Skin of body (tissue), 3 donors: ENCODE measurements at places on chromosomes 3 and 15. TPM values are rescaled to one million over a fixed set of nuclear protein-coding genes. Genes with fewer than 3 reads are reported as not detected.

The FBXO40 gene
- 0.59 TPM for total RNA-seq

The SPESP1 gene
- total RNA-seq, result 0.99 TPM

The IQCH gene
- total RNA-seq, result 0.89 TPM

The MAP1A gene
- total RNA-seq, result 14.3 TPM

The TMCO5A gene
- total RNA-seq, result not detected

The GOLGA6L10 gene
- total RNA-seq, result 3.3 TPM

The ADGRG7 gene
- total RNA-seq, result 0.10 TPM

The CADPS gene
- 2.4 TPM for total RNA-seq

The THBS1 gene
- total RNA-seq, result 291 TPM

The CFAP20DC gene
- 1.3 TPM for total RNA-seq

The CSTA gene
- 63.8 TPM for total RNA-seq

The STRA6 gene
- total RNA-seq, result 0.49 TPM

The SAMMSON gene
- 0.69 TPM for total RNA-seq

The HDGFL3 gene
- total RNA-seq, result 11.7 TPM

The CAMP gene
- 18.3 TPM for total RNA-seq

The KLHL40 gene
- total RNA-seq, result 13.4 TPM

The COPS2 gene
- 80.4 TPM for total RNA-seq

The HTR3E gene
- total RNA-seq, result not detected

The CD276 gene
- 46.9 TPM for total RNA-seq

The GOLGA8G gene
- not detected for total RNA-seq

The DTWD1 gene
- 54.6 TPM for total RNA-seq

The SPSB4 gene
- 3.8 TPM for total RNA-seq

The AQP9 gene
- 7.3 TPM for total RNA-seq

The AMIGO3 gene
- total RNA-seq, result 0.10 TPM

The POPDC2 gene
- total RNA-seq, result 5.5 TPM

The ACAP2 gene
- total RNA-seq, result 76.6 TPM

The GOLGA8Q gene
- total RNA-seq, result 4.7 TPM

The GOLGA6L2 gene
- total RNA-seq, result not detected

The IL17RD gene
- 18.3 TPM for total RNA-seq

The APOD gene
- total RNA-seq, result 24.9 TPM

The ELL3 gene
- 14.2 TPM for total RNA-seq

The NPAP1 gene
- total RNA-seq, result not detected

The NR1I2 gene
- 0.10 TPM for total RNA-seq

The SENP7 gene
- total RNA-seq, result 41.3 TPM

The ASB14 gene
- 0.10 TPM for total RNA-seq

The DUOX1 gene
- 12.6 TPM for total RNA-seq
